ENCODE measurements at places on chromosomes 4 and X.

- no peak for DNase-seq
These were observed 11.0 kb downstream of the GNRHR start for GRCh38 chr4:67743194-67743593.

GRCh38 chr4:89829470-89830138, 7.4 kb downstream of the SNCA start:
- no peak for DNase-seq

DNA sequence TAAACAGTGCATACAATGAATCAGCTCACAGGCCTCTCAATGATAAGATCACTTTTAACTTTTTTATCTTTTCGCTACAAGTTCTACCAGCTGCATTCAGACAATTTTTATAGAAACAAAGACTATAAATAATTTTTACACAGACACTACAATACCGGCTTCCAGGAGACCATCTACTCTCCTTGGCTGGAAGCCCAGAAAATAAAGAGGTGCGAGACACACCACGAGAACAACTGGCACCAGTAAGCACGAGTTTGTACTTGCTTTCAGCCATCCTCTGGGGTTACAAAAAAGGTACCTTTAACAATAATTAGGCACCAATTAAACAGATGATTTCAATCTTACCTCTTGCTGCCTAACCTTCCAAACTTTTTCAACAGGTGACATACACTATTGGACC, 11.2 kb upstream of the PRDX4 start:
- no peak for DNase-seq

GRCh38 chr4:15420642-15421041, 7.2 kb upstream of the C1QTNF7 start:
- no peak for DNase-seq

DNA sequence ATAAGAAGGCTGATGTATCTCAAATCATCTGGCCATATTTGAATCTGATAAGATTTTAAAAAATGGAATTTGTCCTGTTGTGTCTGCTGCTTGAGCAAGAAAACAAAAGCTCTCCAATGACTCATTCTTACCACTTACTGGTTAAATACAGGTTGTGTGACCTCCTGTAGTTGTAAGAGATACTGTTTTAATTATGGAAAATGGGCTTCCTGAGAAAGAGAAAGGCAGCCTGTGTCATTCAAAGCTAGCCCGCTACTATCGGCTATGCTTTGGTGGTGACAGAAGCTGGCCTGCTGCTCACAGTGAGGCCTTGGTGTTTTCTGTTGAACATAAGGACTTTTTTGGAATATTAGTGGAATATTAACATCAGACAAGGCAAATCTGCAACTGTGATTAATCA, 1722.1 kb upstream of the PCDH10 start:
- no peak for DNase-seq

DNA sequence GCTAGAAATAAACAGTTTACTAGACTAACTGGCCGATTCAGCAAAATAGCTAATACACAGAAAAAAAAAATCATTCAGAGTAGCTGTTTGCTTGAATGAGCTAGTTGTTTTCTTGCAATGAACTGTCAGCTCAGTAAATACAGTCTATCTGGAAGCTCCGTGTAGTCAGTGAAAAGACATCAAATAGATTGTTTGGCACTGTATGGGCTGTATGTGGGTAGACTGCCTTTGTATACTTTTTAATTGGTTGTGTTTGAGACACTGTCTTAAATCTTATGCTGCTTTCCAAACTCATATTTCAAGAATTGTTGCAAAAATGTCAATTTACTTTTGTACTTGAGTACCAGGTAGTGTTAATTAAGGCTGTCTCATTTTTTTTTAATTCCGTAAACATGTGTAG, 61.6 kb upstream of the GPR174 start:
- no peak for DNase-seq

GRCh38 chr4:1112821-1113182, 562 bp downstream of the RNF212 start:
- no peak for DNase-seq

DNA sequence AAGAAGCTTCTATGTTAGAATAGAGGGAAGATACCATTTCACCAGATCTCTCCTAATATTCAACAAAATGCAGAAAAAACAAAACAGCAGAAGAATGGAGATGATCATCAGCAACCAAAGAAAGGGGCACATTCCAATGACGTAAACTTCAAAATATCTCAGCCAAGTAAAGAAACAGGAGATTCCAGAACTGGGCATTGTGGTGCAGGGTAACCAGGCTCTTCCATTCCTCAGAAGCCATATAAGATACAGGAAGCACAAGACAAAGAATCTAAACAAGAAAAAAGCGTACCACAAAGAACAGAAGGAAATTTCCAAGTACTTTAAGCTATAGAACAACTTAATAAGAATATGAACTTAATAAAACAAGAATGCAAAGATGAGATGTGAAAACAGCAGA, 6.9 kb upstream of the ARMCX4 start:
- DNase-seq: no peak

DNA sequence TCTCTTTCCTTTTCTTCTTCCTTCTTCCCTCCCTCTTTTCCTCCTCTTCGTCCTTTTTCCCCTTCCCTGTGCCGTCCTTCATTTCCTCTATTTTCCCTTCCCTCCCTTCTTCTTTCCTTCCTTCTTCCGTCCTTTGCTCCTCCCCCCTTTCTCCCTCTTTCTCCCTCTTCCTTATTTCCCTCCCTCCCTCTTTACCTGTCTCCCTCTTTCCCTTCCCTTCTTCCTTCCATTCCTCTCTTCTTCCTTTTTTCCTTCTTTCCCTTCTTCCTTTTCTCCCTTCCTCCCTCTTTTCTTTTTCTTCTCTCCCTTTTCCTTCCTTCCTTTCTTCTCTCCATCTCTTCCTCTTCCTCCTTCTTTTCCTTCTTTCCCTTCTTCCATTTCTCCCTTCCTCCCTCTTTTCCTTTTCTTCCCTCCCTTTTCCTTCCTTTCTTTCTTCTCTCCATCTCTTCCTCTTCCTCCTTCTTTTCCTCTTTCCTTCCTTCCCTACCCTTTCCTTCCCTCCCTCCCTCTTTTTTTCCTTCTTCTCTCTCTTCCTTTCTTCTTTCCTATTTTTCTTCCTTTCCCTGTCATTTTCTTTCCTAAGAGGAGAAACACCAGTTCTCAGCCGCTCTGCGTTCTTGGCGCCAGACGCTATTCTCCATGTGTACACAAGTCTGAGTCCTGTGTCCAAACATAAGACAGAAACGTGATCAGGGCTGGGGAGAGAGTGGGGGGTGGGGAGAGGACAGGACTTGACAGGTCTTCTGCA, 597.1 kb downstream of the MID1IP1 start:
- peak; percentile 19 for DNase-seq

- DNase-seq: no peak
These were observed 39.1 kb downstream of the SUPT20HL1 start for GRCh38 chrX:24399550-24399949.

DNA sequence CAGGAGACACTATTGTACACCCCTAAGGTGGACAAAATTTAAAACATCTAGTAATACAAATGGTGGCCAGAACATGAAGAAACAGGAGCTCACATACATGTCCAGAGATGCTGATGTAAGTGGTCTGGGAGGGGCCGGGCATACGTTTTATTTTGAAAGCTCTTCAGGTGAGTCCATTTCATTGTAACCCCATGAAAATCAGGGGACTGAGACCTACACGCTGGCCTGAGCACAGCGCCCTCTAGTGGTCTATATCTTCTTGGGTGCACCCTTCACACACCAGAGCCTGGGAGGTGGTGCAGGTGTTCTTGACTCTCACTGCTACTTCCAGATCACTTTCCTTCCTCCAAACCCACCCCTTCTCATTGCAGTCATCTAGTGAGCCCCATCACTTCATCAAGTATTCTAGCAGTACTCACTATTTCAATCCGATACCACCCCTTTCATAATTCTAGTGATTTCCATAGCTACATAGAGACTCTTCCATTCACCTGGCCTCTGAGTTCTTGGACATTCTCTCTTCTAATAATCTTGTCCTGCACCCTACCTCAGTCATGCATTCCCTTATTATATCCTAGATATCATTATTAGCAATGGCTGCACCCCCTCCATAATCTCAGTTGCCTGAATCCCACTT, 4.3 kb upstream of the TLR6 start:
- DNase-seq: peak; percentile 19

- no peak for DNase-seq
These were observed 832 bp downstream of the EGFL6 start for GRCh38 chrX:13570261-13570605.

DNA sequence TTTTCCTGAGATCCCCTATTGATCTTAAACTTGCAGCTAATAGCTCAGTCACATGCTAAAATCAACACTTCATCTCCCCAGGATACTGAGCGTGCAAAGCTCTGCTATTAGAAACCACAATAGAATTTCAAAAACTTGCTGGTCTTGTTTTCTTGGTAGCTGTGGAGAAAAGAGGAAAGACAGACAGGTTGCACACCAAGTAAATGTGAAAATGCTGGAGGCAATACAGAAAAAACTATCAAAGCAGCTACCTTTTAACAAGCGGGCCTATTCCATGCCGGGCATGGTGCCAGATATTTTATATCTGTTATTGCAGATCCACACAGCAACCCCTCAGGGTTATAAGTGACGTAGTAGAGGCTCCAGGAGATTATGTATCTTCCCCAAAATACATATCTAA, 171.9 kb downstream of the DCTD start:
- DNase-seq: peak; percentile 64

DNA sequence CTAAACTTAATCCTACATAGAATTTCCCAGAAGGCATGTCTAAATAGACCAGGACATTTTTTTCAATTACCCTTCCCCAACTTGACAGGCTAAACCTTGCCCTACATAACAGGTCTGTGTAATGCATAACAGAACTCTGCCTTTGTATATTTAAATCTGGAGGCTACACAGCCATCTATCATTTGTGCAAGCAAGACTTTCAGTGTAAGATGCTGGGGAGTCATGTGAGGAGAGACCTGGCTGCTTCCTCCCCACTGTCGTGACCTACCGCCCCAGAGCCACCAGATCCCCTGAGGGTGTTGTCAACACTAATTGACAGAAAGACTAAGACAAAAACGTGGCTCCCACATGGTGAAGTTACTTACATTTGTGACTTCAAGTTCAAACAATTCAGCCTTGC, 342.2 kb downstream of the PPARGC1A start:
- DNase-seq: no peak

DNA sequence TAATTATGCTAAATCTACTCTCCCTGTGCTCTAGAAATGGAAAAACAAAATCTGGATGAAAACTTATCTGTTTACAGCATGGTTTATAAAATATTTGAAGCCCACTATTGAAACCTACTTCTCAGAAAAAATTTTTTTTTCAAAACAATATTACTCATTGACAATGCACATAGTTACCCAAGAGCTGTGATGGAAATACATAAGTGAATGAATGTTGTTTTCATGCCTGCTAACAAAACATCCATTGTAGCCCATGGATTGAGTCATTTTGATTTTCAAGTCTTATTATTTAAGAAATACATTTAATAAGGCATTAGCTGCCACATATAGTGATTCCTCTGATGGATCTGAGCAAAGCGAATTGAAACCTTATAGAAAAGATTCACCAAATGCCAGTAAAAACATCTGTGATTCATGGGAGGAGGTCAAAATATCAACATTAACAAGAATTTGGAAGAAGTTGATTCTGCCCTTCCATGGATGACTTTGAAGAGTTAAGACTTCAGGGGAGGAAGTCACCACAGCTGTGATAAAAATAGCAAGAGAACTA, 144.7 kb upstream of the HHIP start:
- DNase-seq: no peak

DNA sequence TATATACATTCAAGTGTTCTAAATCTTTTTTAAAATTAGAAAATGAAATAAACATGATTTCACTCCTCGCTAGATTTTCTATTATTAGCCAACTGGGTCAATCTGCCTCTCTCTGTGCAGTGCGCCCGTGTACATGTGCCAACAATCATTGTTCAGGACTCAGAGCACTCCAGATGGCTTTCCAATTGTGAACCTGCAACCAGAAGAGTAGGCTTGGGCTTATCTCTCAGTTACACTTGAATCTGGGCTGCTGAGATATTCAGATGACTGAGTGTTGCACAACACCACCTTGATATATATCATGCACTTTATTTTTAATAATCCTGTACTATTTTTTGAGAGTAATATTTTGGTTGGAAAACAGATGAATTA, 184.0 kb upstream of the FSTL5 start:
- DNase-seq: no peak

DNA sequence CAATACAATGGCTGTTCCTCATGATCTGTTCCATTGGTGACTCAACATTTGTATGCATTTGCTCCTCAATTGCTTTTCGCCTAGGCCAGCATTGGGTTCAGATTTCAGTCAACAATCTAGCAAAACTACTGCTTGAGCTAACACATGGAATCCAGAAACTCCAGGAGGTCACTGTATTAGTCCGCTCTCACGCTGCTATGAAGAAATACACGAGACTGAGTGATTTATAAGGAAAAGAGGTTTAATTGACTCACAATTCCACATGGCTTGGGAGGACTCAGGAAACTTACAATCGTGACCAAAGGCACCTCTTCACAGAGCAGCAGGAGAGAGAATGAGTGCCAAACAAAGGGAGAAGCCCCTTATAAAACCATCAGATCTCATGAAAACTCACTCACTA, 67.1 kb downstream of the RXFP1 start:
- DNase-seq: no peak

DNA sequence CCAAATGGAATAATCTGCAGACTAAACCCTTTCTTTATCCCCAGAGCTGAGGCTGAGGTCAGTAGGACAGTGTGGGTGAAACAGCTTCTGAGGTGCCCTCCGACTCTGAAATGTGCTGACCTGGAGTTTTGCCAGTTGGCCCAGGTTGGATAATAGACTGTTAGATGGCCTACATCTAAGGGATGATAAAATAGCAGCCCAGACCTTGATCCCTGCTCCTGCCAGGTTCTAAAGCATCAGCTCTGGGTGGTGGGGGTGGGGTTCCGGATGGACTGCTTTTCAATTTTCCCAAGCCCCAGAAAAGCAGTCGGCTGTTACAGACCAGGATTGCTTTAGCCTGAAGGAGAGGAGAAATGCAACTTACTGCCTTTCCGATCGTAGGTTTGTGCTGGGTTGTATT, 110.4 kb downstream of the NHS start:
- no peak for DNase-seq

- DNase-seq: no peak
These were observed 112.4 kb upstream of the SPRY1 start for GRCh38 chr4:123284168-123284567.

GRCh38 chr4:142393127-142393526, 453.0 kb downstream of the INPP4B start:
- no peak for DNase-seq

- no peak for DNase-seq
These were observed 63.5 kb downstream of the MAD2L1 start for GRCh38 chr4:120003193-120003592.

- no peak for DNase-seq
These were observed 107.4 kb upstream of the STOX2 start for GRCh38 chr4:183797445-183798300.
